Endodermal cell (in vitro differentiated cells): ENCODE measurements at places on chromosomes 1 and 21.

GRCh38 chr1:41053316-41053715, 31.8 kb upstream of the SLFNL1 start:
- no peak for DNase-seq

GRCh38 chr1:46643368-46643775, 24.8 kb downstream of the ATPAF1 start:
- no peak for DNase-seq

DNA sequence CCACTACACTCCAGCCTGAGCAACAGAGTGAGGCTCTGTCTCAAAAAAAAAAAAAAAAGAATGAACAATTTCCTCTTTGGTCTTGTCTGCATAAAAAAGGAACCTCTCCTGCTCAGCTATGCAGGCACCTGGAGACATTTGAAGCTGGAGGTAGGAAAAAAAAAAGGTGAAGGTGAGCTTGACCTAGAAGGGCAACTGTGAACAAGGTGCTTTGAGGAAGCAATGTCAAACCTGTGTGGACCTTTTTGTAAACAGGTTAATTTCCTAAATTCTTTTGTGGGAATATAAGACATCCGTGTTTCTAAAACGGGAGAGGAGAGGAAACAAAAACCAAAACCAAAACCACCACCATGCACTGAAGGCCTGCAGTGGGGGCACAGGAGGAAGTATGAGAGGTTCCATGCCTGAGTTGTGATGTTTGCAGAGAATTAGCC, 77.5 kb downstream of the SLC45A1 start:
- no peak for DNase-seq

DNA sequence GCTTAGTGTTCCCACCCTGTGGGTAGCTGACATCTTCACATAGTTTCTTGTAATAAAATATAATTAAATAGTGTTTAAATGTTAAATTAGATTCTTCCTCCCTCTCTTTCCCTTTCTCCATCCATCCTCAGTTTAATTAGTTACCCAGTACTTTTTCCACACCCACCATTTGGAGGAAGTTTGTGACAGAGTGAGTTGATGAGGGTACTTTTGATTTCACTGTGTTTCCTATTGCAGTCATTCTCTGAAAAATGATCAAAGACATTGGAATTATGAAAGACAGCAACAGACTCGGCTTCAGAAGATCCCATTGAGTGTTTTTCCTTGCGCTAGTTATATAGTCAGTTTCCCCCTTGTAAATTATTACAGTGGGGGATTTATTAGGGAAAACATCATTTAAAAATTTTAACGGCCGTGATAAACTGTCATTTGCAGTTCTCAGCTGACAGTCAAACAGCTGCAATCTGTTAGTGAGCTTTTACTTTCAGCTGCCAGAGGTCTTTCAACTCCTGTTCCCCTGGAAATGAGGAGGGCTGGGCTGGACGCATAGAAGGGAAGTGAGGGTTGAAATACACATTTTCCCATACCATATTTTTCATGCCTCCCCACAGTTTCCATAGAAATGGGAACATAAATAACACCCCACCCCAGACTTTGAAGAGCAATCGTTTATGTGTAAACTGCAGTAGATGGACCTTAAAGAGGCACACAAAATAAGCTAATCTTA, 61.3 kb upstream of the CACYBP start:
- DNase-seq, result no peak

- DNase-seq, result no peak
These were observed 36.3 kb upstream of the CLIC4 start for GRCh38 chr1:24708938-24709337.

GRCh38 chr1:163395790-163396189, 74.0 kb downstream of the NUF2 start:
- DNase-seq, result no peak

GRCh38 chr1:119266858-119267257, 101.7 kb upstream of the HAO2 start:
- DNase-seq, result no peak

GRCh38 chr1:61301824-61302657, 219.7 kb downstream of the NFIA start:
- no peak for DNase-seq

GRCh38 chr1:16094453-16095158, 21.2 kb upstream of the FAM131C start:
- peak; percentile 53 for DNase-seq

DNA sequence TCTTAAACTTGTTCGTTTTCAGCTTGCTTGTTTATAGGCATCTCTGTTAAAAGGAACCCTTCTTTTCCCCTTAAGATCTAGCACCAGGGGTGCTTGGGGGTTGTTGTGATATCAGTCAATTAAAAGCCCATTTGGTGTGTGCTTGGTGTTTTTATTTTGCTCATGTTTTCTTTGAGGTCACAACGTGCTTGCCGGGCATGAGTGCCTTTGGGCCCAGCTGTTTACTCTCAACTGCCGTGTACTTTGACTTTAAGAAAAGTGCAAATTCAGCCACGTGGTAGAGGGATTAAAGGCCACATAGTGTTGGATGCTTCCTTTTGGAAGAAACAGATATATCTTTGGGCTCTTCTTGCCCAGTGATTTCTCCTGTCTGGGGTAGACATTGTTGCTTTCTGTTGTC, 10.5 kb downstream of the ARID1A start:
- DNase-seq, result no peak

GRCh38 chr1:93818570-93818959, 60.4 kb downstream of the DNTTIP2 start:
- DNase-seq, result no peak

- no peak for DNase-seq
These were observed 366.9 kb downstream of the TGFB2 start for GRCh38 chr1:218711884-218712674.

DNA sequence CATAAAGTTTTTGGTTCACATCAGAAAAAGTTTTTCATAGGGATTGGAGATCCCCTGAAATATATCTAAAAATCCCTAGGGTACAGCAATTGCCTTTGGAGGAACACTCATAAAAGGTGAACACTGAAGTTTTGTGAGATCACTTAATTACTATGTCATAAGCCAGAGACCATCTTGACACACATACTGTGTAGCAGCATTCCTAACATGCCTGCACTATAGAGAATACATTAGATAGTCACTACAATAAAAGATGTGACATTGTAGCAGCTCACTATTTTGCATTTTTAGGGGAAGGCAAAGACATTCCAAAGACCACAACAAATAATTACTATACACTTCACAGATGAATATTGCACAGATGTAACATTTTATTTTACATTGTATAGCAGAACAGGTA, 779.9 kb downstream of the KCNT2 start:
- DNase-seq, result no peak
